Stimulated activated CD8-positive, alpha-beta memory T cell treated with anti-CD3 and anti-CD28 coated beads, Interleukin-4, amount 100 ng/mL, for 48 hours (primary cell): ENCODE measurements at places on chromosomes 1 and 21.

DNA sequence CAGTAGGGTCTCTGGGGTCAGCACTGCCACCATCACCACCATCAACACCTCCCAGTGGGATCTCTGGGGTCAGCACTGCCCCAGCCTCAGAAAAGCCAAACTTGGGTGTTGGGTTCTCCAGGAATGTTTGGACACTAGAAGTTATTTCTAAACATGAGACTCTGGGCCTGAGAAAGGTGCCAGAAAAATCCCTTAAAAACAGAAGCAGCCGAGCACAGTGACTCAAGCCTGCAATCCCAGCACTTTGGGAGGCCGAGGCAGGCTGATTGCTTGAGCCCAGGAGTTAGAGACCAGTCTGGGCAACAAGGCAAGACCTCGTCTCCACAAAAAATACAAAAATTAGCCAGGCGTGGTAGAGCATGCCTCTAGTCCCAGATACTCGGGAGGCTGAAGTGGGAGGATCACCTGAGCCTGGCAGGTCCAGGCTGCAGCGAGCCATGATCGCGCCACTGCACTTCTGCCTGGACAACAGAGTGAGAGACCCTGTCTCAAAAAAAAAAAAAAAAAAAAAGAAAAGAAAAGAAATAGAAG is 470 bp downstream of the PTAFR start:
- no peak for DNase-seq

GRCh38 chr1:59220356-59220755 is 76.5 kb upstream of the FGGY start:
- DNase-seq: no peak

- DNase-seq: no peak
These were observed 208.9 kb upstream of the C1orf174 start for GRCh38 chr1:4108758-4109627.

GRCh38 chr1:50308878-50309277 is 114.4 kb downstream of the DMRTA2 start:
- DNase-seq: peak; percentile 29

DNA sequence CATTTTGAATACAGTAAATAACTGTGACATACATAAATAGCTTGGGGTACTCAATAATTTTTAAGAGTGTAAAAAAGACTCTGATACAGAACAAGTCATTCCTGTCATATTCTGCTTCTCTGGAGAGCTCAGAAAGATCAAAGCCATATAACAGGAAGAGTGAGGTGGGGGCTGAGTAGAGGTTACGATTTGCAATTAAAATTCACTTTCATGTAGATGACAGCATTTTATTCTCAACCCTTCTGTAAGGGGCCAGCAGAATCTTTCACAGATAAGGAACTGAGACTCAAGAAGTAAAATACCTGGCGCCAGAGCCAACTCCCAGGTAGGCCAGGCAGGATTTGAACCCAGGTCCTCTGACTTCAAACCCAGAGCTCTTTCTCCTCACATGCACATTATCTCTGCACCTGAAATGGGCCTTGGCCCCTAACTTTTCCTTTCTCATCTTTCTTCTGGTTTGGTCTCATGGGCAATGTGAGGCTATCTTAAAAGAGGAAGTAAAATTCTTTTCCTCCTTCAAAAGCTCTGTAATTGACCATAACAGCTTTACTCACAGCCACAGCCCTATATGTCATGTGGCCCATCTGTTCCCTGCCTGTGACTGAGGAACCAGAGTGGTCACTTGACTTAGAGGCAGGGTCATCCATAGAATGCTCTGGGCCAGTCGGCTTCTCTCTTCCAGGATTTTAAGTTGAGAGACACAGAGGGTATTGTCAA is 80.9 kb upstream of the SYT6 start:
- DNase-seq: no peak

DNA sequence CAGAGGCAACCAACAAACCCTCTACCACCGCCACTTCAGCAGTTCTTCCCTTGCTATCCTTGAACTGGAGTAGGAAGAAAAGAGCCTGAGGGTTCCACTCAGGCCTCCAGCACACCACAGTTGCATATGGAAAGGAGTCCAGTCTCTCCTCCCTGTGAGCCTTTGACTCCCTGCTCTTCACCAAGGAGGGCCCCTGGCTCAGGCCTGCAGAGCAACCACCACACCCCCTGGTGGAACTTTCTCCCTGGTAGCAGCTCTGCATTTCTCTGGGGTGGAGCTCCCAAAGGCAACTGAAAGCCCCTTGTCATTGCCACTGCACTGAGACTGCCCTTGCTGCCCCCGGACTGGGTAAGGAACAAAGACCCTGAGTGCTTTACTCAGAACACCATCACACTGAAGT is 1021.5 kb upstream of the ADGRL2 start:
- no peak for DNase-seq

DNA sequence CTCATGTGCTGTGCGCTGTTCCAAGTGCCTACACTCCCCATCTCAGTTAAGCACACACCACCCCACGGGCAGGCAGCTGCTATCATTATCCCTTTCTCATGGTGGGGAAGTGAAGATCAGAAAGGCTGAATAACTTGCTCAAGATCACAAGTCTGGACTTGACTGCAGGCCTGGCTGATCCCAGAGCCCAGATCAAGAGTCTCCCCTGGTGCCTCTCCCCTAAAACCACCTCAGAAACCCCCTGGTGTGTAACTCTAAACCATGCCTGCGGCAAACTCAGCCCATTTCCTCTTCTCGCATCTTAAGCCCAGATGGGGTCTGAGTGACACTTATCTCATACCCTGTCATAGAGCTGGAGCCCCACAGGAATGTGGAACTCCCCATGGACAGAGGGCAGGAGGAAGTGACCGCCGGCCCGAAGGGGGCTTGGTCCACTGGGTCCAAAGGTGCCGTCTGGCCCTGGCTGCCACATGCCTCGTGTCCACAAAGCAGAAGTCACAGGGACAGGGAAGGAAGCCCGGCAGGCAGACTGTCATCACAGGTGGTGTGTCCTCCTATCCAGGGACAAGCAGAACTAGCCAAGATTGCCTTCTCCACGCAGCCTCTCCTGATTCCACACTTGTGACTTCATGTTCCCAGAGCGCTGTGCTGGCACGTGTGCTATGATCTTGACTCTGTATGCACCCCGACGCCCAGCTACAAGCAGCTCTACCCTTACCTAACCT is 92.1 kb downstream of the SYF2 start:
- no peak for DNase-seq

DNA sequence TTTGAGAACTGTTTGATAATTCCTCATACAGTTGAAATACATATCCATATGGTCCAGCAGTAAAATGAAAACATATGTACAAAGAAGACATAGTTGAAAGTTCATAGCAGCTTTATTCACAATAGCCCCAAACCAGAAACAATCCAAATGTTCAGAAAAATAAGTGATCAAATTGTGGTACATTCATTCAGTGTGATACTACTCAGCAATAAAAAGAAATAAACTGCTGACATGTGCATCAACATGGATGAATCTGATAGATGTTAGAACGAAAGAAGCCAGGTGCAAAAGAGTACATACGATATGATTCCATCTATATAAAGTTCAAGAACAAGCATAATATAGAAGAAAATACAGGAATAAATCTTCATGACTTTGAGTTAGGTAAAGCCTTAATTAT is 77.2 kb downstream of the EVI5 start:
- no peak for DNase-seq

DNA sequence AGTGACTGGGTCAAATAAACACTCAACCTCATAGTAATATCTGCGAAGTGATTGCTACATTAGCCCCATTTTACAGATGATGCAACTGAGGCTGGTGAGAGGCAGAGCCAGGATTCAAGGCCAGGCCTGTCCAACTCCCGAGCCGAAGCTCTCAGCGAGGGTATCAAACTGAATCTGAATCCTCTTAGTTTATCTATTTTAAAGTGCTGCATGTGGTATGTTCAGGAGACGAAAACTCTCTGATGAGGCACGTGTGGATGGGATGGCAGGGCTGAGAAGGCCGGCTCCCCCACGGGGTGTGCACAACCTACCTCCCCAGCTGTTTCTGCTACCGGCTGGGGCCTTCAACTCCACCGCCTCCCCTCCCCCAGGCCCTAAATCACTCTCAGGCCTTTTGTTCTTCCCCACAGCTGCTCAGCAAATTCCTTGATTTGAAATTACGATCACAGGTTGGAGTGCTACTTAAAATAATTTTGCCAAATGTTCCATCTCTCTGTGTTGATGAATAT is 171.8 kb downstream of the TOMM20 start:
- DNase-seq: peak; percentile 20

DNA sequence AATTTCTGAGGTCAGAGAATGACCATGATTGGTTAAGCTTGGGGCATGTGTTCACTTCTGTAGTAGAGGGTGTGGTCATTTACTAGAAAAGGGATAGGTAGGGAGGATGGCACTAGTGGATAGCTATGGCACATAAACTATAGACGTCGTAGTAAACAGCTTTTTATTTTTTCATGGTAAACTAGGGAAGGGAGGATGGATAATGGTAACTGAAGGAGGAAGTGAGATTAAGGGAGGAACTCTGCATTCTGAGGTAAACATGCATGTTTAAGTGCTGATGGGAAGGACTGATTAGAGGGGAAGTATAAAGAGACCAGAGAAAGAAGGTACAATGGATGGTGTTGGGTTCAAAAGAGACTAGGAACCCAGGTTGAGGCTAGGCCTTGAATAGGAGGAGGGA is 26.9 kb downstream of the PTGS2 start:
- no peak for DNase-seq

- DNase-seq: no peak
These were observed 16.0 kb downstream of the LRRC3 start for GRCh38 chr21:44471341-44471740.

DNA sequence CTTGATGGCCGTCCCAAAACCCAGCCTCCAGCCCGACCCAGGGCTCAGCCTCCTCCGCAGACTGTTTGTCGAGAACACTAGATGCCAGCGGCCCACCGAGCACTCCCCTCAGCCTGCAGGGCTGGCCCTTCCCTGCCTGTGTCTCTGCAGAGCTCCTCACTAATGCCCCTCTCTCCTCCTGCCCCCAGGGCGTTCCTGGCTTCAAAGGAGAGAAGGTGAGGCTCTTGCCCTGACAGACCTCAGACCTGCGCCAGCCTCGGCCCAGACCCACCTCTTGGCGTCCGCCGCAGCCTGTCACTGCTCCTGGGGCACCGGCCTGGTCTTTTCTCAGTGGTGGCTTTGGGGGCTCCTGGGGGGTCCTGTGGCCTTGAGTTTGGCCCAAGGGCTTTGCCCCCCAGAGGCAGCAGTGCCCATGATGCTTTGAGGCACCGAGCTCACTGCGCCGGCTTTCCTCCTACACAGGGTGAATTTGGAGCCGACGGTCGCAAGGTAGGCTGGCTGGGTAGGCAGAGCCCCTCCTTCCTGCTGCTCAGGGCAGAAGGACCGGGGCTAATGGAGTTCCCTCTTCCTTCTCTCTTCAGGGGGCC is 18.4 kb downstream of the COL6A2 start:
- no peak for DNase-seq

DNA sequence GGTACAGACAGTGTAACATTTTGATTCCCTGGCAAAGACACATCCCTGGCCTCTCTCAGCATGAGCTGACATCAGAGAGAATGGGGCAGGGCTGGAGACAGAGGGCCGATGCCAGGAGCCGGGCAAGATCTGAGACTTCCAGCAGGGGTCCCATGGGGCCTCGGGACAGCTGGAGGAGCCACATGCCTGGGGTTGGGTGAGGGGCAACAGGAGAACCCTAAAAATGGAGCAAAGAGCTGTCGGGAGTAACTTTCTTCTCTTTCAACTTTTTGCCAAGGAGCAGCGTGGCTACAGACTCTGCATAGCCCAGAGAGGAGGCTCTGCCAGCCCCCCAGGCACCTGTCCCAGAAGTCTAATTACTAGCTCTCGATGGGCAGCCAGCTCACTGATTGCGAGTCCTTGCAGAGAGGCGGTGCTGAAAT is 130.8 kb downstream of the LACTBL1 start:
- DNase-seq: no peak

DNA sequence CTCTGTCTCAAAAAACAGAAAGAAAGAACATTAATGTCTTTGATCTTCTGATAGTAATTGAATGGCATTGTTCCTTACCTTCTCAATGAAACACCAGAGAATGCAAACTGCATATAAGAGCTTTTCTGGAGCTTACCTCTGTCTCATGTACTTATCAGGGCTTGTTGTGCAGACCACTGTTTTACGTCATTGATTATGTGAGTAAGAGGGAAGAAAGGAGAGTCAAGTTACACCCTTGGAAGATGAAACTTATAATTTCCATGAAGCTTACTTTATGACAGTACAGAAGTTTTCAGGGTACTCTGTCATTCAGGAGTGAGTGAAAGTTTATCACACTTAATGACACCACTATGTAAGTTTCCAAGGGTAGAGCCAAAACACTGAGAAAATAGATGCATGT is 49.0 kb upstream of the MAB21L3 start:
- no peak for DNase-seq

- no peak for DNase-seq
These were observed 3.4 kb upstream of the USF1 start for GRCh38 chr1:161048949-161049722.

DNA sequence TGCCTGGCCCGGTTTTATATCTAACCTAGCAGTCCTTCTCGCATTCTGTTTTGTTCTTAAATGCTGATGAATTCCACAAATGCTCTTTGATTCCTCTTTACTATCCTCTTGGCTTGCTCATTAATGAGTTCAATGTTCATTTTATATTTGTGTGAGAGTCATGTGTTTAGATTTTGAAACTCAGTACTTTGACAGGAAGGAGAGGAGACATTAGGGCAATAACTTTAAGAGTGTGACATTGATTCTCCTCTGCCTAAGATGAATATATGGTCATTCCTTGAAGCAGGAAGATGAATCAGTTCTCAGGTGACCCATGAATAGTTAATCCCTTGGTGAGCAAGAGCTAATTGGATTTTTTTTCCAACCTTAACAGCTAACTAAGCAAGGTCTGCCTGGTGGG is 84.1 kb downstream of the MRPS6 start:
- DNase-seq: no peak

- DNase-seq: no peak
These were observed 104.4 kb downstream of the PCBP3 start for GRCh38 chr21:45747802-45748445.

- no peak for DNase-seq
These were observed 9.1 kb upstream of the PADI2 start for GRCh38 chr1:17128361-17128760.

DNA sequence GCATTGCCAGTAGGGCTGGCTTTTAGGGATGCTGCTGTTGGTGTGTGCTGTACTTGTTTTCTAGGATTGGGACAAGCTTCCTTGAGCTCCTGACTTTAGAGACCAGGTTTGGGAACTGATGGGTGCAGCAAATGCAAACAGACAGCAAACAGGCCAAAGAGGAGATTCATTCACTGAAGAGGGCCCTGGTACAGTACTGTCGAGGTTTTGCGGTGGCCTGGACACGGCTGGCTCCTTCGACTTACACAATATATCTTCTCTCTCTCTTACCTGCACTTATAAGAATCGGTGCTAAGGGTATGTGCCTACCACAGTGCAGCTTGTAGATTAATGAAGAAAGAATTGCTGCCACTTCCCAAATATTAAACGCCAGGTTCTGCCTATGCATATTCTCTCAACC is 44.6 kb downstream of the ATP1A1 start:
- no peak for DNase-seq

- no peak for DNase-seq
These were observed 81.7 kb downstream of the PCBP3 start for GRCh38 chr21:45724994-45725843.
